ENCODE measurements at places on chromosomes 5 and 9.

GRCh38 chr9:88684046-88684445, 149.1 kb downstream of the NXNL2 start:
- DNase-seq, result no peak

DNA sequence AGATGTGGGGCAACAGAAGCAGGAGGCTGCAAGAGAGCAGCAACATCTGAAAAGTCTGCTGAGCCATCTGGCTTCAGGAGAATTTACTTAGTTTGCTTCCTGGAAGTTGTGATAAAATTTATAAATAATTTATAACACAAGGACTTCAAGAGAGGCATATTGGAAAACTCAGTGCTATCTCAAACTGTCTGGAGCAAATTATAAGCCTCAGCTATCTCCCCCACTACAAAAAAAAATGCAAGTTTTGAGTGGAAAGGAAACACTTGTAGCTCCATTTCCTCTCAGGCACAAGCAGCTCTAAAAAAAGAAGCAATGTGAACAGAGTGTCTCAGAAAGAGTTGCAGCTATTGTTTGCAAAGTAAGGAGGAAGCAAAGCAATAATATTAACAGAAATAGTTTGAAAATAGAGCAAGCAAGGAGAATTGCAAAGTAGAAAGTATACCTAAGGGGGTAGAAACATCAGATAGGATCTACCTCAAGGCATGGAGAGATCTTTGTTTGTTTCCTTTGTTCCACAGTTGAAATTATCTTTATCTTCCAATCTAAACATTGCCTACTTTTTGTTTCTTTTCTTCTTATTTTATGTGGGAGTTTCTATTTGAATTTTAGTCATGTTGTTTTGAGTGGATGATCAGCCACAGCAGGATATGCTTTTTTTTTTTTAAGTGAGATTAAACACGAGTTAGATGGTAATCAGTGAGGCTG, 55.9 kb upstream of the IL6ST start:
- DNase-seq, result no peak

DNA sequence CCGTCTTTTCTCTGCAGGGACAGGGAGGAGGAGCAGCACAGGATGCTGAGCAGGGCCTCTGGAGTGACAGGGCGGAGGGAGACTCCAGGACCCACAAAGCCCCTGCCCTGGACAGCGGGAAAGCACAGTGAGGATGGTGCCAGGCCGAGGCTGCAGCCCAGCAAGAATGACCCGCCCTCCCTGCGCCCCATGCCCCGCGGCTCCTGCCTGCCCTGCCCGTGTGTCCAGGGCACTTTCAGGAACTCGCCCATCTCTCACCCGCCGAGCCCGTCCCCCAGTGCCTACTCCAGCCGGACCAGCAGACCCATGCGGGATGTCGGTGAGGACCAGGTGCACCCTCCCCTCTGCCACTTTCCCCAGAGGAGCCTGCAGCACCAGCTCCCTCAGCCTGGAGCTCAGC, 9.1 kb upstream of the EXOC3 start:
- no peak for DNase-seq

- no peak for DNase-seq
Measured at GRCh38 chr9:82549174-82549821, 513.6 kb downstream of the RASEF start.
